ENCODE measurements at places on chromosomes 2 and 18.

GRCh38 chr18:78228974-78229373 is 750.6 kb upstream of the SALL3 start:
- no peak for DNase-seq

DNA sequence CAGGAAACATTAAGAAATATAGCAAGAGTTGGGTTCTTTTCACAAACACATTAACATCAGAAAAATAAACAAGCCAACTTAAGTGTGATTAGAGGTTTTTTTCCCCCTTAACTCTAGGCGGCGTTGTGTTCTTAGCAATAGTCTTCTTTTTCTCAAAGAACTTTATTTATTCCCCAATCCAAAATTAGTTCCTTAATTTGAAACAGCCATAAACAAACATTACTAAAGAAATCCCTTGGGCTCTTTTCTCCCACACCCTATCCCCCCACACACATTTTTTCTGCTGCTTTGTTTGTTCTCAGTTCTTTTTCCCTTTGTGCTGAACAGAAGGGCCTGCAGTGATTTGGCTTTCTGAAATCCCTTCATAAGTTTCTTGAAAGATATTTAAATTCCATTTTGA is 13.2 kb upstream of the MYO1B start:
- no peak for DNase-seq

GRCh38 chr2:237653776-237654558 is 26.6 kb downstream of the LRRFIP1 start:
- DNase-seq = no peak

- peak; percentile 57 for DNase-seq
These were observed 19.8 kb upstream of the NT5DC4 start for GRCh38 chr2:112701052-112701451.

DNA sequence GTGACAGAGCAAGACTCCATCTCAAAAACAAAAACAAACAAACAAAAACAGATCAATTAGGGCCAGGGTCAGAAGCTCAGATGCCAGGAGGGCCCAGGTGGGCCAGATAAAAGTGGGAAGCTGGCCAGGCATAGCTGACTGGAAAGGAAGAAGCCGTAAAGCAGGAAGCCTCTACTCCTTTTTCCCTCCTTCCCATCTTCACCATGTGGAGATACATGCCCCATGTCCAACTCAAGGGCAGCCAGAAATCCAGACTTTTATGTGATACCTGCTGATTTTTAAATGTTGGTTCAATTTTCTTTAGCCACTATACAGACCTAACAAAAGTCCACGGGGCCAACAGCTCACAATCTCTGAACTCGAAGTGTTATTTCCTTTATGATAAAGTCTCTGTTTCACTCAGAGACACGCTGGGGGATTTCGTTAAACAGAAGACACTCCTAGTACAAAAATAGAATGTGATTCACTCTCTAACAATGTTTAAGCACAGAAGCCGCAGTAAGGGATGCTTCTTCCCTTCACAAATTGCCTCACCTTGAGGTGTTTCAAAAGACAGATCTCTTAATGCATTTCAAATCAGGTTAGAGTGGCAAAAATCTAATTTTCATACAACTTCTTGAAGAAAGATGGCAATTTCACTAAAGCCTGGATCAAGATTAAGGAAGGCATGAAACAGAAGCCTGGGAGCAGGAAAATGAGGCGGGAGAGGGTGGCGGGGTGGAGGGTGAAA is 14.0 kb downstream of the TMEM247 start:
- peak; percentile 34 for DNase-seq

- no peak for DNase-seq
These were observed 122.2 kb upstream of the SMAD7 start for GRCh38 chr18:49072940-49073339.

GRCh38 chr2:96320728-96321622 is 4.1 kb upstream of the ITPRIPL1 start:
- DNase-seq = no peak

GRCh38 chr2:231034291-231034882 is 2.9 kb upstream of the C2orf72 start:
- DNase-seq = no peak

DNA sequence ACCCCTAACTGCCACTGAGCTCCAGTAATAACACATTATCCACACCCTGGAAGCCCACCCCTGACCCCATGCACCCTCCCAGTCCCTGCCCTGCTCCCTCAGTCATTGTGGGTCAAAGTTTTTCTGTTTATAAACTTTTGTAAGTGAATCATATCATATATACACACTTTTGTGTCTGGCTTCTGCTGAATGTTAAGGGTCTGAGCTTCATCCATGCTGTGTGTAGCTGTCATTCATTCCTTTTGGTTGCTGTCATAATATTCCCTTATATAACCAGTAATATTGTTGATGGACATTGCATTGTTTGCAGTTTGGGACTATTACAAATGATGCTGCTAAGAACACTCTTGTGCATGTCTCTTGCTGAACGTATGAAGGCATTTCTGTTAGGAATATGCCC is 14.5 kb downstream of the CNNM4 start:
- DNase-seq = no peak

GRCh38 chr18:23872701-23873550 is 141.6 kb upstream of the TTC39C start:
- DNase-seq = no peak

GRCh38 chr2:17413036-17413435 is 105.2 kb downstream of the RAD51AP2 start:
- DNase-seq = no peak

DNA sequence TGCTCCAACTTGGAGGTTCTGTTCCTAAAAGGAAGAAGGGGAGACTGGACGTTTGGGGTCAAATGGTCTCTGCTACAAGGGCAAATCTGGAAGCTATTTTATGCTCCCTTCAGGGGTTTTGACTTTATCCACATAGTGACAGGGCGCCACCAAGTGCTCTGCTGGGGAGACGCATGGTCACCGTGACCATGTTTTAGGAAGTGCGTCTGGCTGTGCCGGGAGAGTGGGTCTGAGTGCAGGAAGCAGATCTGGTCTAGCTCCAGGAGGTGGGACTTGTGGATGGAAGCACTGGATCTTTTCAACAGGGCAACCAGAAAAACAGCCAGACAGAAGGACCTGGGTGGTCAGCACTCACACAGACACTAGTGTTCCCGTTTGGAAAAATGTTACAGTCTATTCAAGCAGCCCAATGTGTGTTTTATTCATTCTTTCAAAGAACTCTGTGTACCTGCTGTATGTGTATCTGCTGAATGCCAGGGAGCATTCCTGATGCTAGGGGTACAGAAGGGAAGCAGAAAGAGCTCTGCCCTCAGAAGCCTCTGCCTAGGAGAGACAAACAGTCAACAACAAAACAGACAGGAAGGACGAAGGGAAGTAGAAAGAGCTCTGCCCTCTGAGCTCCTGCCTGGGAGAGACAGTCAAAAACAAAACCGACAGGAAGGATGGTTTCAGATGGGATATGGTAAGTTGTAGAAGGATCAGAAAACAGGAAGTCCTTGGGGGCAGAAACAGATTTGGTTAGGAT is 14.3 kb downstream of the IMPA2 start:
- peak; percentile 90 for DNase-seq

DNA sequence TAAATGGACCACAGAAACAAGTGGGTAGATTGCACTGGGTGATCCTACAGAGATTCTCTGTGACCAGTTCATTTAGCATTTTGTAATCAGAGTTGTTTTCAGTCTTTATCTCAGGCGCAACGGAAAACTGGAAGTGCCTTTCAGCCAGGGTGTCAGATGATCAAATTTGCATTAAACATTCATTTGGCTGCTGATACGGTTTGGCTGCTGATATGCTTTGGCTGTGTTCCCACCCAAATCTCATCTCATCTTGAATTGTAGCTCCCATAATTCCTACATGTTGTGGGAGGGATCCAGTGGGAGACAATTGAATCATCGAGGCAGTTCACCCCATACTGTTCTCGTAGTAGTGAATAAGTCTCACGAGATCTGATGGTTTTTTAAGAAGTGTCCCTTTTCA is 1396.1 kb upstream of the TMEFF2 start:
- DNase-seq = no peak

- DNase-seq = no peak
These were observed 109.2 kb upstream of the AGAP1 start for GRCh38 chr2:235384624-235385023.

- DNase-seq = no peak
These were observed 413 bp downstream of the ALKAL2 start for GRCh38 chr2:287471-287885.

DNA sequence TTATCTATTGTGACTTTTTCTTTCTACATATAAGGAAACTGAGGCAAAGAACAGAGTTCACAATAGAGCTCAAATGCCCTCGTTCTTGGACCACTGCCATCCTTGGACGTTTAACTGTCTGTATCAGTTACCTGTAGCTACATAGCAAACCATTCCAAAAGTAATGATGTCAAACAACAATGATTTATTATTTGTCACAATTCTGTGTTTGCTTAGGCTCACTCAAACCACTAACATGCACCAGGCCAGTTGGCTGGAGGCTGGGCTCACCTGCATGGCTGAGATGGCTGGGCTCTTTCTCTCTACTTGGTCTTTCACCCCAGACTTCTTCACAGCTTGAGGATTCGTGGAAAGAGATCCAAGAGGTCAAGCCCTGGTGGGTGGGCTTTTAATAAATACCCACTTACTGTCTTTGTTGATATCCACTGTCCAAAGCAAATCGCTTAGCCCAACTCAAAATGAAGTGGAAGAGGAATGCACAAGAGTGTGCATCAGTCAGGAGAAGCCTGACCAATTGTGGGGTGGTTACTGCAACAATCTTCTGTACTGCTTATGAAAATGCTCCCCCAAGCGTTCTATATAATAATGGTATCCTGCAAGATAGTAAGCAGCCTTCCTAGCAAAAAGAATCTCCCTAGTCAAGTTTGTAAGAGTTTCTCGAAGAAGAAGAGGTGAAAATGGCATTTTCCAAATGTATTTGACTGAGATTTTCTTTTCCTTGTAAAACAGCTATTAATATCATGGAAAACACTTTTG is 163.5 kb upstream of the NT5C1B start:
- DNase-seq = no peak

DNA sequence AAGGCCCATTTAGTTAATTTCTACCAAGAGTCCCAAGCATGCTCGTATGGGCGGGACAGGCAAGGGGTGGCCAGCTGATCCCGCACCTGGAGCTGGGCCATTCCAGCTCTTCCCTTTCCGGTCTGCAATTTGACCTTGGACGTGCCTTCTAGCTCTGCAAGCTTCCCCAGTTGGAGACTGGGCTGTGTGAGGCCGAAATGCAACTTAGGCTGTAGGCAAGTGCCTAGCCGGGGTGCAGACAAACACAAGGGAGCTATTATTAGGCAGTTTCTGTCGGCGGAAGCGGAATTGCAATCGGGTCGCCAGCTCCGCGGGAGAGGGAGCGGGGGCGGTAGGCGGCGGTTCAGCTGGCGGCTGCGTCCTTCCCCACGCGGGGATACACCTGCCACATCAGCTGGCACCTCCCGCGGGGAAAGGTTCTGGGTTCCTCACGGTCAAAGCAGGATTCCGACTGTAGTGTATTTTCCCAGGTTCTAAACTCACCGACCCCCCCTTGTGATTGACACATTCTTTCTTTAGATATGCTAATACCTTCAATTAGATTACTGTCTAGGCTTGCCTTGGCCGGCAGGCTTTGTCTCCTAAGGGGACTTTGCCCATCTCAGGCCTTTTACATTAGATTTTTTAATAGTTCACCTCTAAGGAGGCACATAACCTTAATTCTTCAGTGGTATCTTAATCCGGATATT is 17.1 kb upstream of the ZNF532 start:
- DNase-seq = no peak

GRCh38 chr18:71942433-71942832 is 601.7 kb downstream of the CBLN2 start:
- no peak for DNase-seq

DNA sequence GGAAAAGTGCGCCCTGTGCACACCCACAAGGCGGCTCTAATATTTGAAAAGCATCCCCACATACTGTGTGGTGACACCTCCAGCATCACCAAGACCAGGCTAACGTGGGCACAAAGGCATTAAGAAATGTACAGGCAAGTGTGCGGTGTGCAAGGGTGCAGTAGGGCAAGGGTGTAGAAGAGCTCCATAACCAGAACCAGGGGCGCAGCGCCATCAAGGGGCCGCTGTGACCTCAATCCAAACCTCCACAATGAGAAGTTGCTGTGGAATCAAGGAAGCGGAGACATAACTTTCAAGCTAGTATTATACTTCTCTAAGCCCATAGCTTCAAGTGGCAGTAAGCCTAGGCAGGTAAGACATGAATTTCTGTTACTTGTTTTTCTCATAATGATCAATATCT is 13.0 kb downstream of the L3MBTL4 start:
- no peak for DNase-seq

DNA sequence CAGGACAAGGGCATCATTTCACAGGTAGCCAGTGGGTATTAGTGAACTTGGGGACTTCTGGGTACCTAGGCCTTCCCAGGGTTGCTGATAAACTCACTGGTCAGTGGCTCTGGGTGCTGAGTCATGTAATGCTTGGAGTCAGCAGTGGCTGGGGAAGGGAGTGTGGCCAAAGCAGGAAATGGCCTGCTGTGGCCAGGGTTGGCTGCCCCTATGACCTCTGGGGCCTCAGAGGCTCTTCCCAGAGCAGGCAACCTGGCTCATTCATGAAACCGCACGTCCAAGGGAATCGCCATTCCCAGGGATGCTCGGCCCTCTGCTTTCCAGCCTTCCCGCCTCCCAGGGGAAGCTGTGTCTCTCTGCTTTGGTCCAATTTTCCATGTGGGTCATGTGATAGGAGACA is 294.9 kb downstream of the DYSF start:
- DNase-seq = peak; percentile 83

DNA sequence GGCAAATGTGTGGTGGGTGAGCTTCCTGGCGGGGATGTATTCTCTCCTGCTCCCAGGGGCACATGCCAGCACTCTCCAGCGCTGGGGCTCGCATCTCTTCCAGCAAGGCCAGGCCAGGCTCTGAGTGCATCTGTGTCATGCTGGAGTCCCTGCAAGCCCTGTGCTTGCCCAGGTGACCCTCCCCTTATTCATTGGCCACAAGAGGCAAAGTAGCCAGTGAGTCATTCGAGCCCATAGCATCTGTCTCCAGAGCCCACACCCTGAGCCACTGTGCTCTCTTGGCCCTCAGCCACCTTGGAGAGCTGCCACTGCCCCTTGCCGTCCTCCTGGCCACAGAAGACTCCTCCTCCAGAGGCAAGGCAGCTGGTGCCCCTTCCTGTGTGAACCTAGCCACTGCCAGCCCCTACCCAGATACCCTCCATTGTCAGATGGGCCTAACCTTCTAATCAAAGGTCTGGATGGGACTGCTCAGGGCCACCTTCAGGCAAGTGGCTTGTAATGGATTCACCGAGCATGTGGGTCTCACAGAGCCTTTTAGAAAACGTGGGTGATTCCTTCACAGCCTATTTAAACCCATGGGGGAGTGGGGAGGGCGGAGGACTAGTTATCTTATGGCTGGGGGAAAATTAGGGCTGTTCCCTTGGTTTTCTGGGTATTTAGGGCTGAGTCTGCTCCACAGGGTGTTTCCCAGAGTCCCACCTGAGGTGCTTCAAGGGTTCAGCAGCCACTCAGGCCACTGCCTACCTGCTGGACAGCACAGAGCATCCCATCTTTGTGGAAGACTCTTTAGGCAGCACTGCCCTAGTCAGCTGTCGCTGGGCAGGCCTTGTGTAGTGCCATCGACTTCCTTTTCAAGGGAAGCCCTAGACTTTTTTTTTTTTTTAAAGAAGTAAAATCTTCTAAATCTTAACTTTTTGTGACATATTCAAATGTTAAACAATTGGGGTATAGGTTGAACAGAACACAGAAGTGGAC is 137.4 kb downstream of the ACOXL start:
- DNase-seq = no peak

GRCh38 chr2:120538691-120539423 is 192.9 kb downstream of the INHBB start:
- no peak for DNase-seq

All from right atrium auricular region (tissue), 2 donors.